Activated B cell treated with CpG ODN at 0.5 μM for 24 hours (primary cell): ENCODE measurements at places on chromosomes 6 and 20. TPM values are rescaled to one million over a fixed set of nuclear protein-coding genes. Genes with fewer than 3 reads are reported as not detected.

GRCh38 chr20:62637110-62637509 lies 5.2 kb upstream of the SLCO4A1 start:
- DNase-seq, result no peak

GRCh38 chr20:64229507-64230061 lies 26.0 kb upstream of the PCMTD2 start:
- DNase-seq, result no peak

GRCh38 chr6:125262016-125263013 lies 39.5 kb downstream of the HDDC2 start:
- no peak for DNase-seq

DNA sequence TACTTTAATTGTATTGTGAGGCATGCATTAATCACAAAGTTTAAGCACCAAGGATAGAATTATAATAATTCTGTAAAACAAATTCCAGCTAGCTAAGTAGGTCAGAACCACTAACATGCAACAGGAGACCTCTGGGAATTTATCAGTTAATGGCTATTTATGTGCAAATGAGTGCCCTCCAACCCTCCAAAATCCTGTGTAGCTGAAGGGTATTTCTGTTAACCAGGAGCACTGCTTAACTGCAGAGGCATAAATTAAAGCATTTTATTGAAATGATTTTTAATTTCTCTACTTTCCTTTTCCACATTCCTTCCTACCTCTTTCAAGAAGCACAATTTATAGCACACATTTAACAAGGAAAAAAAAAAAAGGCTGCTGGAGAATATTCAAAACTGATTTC lies 77.0 kb downstream of the MMS22L start:
- no peak for DNase-seq

Gene BFSP1
- 0.10 TPM in 1 of 2 replicates, not detected in the other for total RNA-seq
